Activated CD8-positive, alpha-beta memory T cell treated with anti-CD3 and anti-CD28 coated beads, Interleukin-2, amount 10 ng/mL, durations not matched to agents 7 days and 5 days (primary cell): ENCODE measurements at places on chromosomes 7 and 10. TPM values are rescaled to one million over a fixed set of nuclear protein-coding genes. Genes with fewer than 3 reads are reported as not detected.

DNA sequence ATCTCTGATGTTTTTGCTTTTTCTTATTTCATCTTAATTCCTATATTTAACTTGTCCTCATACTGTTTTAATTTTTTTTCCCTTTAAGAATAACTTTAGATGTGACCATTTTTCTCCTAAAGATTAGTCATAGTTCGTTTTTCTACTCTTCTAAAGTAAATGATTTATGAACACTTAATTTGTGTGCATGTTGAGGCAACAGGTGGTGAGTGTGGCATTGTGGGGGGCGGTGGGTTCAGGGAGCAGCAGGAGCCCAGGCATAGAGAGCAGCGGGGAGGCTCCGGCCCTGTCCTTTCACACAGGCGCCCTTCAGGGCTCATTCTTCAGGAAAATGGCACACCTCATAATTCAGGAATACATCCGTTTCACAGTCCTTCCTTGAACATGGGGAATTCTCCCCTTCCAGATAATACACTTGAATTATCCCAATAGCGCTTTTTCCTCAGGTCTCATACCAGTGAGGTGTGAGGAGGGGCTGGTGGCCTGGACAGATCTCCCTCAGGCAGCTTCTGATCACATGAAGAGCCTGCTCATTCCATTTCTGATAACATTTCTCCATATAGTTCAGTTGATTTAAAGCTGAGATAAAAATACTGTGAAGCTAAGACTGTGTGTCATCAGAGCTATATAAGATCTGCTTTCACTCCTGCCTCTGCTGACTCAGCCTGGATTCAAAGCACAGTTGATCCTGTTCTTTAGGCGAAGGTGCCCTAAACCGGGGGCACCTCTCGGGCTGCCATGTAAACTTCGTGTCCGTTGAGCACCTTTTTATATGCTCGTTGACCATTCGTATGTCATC is 40.2 kb downstream of the CUL1 start:
- no peak for DNase-seq

DNA sequence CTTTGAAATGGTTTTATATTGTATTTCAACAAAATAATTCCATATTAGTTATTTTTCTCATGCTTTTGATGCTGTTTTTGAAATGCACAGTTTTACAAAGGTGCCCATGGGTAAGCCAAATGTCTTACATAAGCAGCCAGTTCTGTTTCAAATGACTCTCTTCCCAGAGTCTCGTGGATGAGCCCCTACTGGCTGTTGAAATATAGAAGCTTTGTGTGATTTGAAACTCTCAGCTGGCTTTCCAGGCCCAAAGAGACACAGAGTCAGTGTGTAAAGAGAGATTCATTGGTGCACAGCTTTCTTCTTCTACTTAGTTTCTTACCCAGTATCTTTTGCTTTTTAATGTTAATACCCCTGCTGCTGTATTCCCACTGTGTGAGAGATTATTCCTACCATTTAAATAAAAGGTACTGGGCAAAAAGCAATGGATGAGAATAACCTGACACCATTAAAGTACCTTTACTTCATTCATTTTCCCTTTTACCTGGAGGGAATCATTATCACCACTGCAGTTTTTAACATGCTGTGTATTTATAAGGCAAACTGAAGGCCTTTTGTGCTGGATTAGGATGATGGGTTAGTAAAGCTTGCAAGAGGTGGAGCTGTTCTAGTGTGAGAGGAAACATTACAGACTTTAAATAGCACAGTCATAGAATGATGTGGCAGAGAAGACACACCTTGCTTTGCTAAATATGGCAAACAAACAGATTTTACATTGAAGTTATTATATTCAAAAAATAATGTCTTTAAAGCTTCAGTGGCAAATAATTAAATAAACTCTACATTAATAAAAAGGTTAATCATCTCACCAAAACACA is 415.1 kb downstream of the THSD7A start:
- no peak for DNase-seq

GRCh38 chr10:128540781-128541761 is 414.8 kb upstream of the MKI67 start:
- DNase-seq: no peak

Gene ANKRD26
- total RNA-seq: 10.7 TPM

Gene NUTM2B
- 2.0 TPM for total RNA-seq

Gene IFIT1
- 107 TPM for total RNA-seq

Gene PILRA
- total RNA-seq: 3.4 TPM

Gene HTR5A
- total RNA-seq: not detected

Gene KCNH2
- total RNA-seq: 0.07 TPM

DNA sequence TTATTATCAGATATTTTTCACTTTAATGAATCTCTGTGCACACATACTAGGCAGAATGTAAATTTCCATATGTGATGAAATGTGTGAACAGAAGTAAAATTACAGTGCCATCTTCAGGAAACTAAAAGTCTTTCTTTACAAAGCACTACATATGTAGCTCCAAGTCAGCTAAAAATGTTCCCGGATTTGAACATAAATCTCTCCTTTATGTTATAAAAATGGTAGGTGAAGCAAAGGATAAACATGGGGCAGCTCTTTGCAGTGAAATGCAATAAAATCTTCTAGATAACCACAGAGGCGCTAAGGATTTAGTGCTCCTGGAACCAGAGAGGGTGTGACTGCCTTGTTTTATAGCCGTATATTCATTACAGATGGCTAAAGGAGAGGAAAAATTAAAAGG is 104.9 kb upstream of the C7orf33 start:
- no peak for DNase-seq

Gene NEURL1
- 2.5 TPM for total RNA-seq

GRCh38 chr10:31896968-31897384 is 31.7 kb downstream of the ARHGAP12 start:
- no peak for DNase-seq

DNA sequence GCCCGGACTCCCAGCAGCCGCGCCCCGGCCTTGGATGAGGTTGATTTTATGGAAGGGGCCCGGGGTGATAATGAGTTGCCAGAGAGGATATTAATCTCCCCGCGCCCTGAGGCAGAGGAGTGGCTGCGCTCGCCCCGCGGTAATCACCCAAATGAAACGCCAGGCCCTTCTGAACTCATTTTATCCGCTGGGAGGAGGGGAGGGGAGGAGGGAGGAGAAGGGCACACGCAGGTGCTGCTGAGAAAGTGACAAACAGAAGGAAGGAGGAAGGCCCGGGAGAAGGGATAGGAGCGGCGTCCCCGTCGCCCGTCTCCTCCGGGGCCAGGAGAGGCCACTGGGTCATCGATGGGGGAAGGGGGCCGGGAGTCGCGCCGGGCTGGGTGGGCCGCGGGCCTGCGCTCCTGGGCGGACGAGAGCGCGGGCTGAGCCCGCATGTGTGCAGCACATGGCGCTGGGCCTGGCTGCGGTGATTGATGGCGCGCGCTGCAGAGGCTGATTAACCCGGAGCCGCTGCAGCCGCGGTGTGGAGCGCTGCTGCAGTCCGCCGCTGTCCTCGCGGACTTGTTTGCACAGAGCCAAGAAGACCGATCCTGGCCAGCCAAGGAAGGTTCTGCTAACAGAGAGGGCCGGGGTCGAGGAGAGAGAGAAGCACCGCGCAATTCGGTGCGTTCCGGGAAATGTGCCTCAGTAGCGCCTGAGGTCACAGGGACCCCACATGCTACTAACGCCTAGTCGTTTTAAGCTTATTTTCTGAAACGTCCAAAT is 6.5 kb downstream of the MNX1 start:
- no peak for DNase-seq

DNA sequence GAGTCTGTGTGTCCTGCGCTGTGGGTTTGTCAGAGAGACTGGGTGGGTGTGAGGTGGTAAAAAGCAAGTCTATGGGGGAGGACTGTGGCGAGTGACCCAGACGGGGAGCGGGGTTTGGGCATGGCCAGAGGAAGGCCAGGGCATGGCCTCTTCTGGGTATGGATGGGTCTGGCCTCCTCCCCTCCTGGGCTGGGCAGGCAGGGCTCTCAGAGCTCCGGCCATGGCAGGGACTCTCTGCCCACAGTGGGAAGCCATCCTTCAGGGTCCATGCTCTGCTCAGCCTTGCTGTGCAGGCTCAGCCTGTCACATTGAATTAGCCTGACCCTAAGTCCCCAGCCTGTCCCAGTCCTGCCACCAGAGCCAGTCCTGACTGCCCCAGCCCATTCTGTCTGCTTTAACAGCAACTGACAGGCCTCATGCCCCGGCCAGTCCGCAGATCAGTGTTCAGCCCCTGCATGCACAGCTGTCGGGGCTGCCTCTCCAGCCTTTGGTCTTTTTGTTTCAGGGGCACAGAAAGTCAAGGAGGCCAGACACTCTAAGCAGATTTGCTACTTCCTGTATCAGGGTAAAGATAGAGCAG is 7.9 kb downstream of the ANTXRL start:
- DNase-seq: no peak

Gene ZNF783
- total RNA-seq: 14.8 TPM

DNA sequence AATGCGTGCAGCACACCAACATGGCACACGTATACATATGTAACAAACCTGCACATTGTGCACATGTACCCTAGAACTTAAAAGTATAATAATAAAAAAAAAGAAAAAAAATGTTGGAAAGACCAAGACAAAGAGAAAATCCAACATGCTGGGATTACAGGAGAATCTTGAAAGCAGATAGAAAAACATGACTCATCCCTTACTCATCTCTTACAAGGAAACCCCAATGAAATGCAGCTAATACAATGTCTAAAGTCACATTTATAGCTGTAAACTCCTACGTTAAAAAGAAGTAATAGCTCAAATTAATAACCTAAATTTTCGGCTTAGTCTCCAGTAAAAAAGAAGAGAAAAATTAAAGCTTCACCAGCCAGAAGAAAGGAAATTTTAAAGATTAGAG is 47.5 kb upstream of the DGKB start:
- no peak for DNase-seq

GRCh38 chr7:46848311-46848710 is 733.6 kb downstream of the TNS3 start:
- DNase-seq: no peak

DNA sequence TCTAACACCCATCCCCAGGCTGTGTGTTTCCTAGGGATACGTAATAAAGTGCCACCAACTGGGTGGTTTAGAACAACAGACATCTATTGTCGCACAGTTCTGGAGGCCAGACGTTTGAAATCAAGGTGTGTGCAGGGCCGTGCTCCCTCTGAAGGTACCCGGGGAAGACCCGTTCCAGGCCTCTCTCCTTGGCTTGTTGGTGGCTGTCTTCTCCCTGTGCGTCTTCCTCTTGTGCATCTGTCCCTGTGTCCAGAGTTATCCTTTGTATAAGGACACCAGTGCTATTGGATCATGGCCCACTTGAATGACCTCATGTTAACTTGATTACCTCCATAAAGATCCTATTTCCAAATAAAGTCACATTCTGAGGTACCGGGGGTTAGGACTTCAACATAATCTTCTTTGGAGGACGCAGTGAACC is 15.6 kb downstream of the GRK5 start:
- DNase-seq: no peak

- no peak for DNase-seq
These were observed 819 bp upstream of the TRIM4 start for GRCh38 chr7:99920149-99920548.

- no peak for DNase-seq
These were observed 3.4 kb upstream of the ITGB1 start for GRCh38 chr10:32961343-32961894.

Gene ADRA2A
- not detected for total RNA-seq

Gene CCAR1
- 107 TPM for total RNA-seq

DNA sequence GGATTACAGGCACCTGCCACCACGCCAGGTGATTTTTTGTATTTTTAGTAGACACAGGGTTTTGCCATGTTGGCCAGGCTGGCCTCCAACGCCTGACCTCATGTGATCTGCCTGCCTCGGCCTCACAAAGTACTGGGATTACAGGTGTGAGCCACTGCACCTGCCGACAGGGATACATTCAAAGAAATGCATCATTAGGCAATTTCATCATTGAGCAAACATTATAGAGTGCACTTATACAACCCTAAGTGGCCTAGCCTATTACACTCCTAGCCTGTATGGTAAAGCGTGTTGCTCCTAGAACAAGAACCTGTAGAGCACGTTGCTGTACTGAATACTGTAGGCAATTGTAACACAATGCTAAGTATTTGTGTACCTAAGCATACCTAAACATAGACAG is 350.3 kb downstream of the GALNT17 start:
- DNase-seq: no peak

GRCh38 chr7:149880638-149881311 is 7.0 kb downstream of the ATP6V0E2 start:
- DNase-seq: no peak

DNA sequence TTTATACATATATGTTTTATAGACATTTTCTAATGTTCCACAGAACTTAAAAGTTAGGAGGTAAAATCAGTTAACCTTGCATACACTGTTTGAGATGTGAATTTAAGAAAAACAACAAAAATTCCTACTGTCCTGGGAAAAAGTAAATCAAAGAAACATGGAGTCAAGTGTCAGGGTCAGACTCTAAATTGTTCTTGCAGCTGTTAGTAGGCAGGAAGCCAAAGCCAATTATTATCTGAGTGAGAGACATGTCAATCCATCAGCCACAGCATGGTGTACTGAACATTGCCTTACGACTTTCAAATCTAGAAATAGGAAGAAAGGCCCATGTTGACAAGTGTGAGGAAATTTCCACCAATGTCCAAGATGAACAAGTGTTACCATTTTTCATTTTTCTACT is 461.2 kb upstream of the MBL2 start:
- DNase-seq: no peak
